ENCODE measurements at places on chromosomes 3 and 15.

GRCh38 chr15:97456521-97457202, 503.8 kb upstream of the ARRDC4 start:
- no peak for DNase-seq

- DNase-seq = no peak
Measured at GRCh38 chr3:69326855-69327300, 59.0 kb downstream of the FRMD4B start.

- peak; percentile 72 for DNase-seq
Measured at GRCh38 chr3:27633224-27633545, 88.9 kb downstream of the EOMES start.

- peak; percentile 30 for DNase-seq
Measured at GRCh38 chr3:8982509-8982908, 19.2 kb upstream of the RAD18 start.

GRCh38 chr3:153921826-153922225, 199.4 kb upstream of the ARHGEF26 start:
- no peak for DNase-seq

GRCh38 chr15:84552896-84553295, 47.9 kb upstream of the ZSCAN2 start:
- DNase-seq = no peak

- DNase-seq = no peak
Measured at GRCh38 chr3:194138732-194139070, 2.8 kb downstream of the HES1 start.

GRCh38 chr3:138916824-138917223, 30.1 kb downstream of the FOXL2 start:
- no peak for DNase-seq

DNA sequence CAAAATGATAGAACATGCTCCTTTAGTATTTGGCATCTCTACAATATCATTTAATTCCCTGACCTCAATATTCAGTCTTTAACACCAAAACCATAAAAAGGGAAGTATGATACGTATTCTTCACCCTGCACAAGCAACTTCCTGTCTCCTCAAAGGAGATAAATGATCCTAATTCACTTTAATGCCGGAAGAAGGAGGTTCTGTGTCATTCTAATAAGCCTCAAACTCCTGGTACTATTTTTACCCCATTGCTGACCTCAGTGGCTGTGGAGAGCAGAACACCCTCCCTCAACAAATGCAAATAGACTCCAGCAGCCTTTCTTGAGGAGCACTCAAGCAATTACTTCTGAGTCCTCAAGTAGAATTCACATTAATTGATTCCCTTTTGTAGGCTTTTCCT, 173.3 kb downstream of the TMEM108 start:
- DNase-seq = peak; percentile 86

DNA sequence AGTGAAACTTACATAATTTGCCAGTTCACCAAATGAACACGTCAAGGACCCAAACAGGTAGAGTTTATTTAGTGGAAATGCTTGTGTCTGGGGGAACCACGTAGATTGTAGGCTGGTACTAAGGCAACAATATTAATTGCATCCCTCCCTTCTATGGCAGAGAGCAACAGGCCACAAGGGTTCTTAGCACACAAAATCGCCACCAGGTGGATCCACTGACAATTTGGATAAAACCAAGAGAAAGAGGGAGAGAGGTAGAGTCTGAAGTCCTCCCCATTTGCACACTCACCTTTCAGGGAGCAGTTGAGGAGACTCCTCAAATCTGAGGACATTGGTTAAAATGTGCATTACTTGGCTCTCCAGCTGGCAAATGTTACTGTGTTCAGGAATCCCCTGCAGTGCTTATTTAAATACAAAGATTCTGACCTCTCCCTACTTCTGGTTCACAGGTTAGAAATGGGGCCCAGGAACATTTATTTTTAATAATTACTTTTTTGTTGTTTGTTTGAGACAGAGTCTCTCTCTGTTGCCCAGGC, 181.0 kb upstream of the FEZF2 start:
- peak; percentile 4 for DNase-seq

- peak; percentile 7 for DNase-seq
Measured at GRCh38 chr3:183634707-183635106, 716 bp upstream of the KLHL24 start.

Data from NB4 (cell line).